ENCODE measurements at places on chromosomes 3 and 15. TPM values are rescaled to one million over a fixed set of nuclear protein-coding genes. Genes with fewer than 3 reads are reported as not detected.

SMCO1 gene
- total RNA-seq: not detected

CPNE4 gene
- total RNA-seq: 0.54 TPM

FGF12 gene
- not detected for total RNA-seq

HIGD1A gene
- 73.9 TPM for total RNA-seq

NR1I2 gene
- total RNA-seq: 0.90 TPM

DNA sequence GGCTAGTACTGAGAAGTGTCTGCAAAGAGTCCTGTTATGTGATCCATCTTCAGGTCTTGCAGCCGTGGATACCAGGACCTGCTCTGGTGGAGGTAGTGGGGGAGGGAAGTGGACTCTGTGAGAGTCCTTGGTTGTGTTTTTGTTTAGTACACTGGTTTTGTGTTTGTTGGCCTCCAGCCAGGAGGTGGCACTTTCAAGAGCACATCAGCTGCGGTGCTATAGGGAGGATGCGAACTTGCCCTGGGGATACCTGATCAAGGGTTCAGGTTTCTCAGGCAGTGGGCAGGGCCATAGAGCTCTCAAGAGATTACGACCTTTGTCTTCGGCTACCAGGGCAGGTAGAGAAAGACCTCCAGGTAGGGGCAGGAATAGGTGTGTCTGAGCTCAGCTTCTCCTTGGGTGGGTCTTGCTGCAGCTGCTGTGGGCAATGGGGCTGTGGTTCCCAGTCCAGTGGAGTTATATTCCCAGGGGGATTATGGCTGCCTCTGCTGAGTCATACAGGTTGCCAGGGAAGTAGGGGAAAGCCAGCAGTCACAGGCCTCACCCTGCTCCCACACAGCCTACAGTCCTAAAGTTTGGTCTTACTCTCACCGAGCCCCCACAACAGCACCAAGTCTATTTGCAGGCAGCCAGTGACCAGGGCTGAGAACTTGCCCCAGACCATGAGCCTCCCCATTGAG, 132.8 kb upstream of the NPHP3 start:
- DNase-seq: no peak

CNTN4 gene
- 0.26 TPM for total RNA-seq

DNA sequence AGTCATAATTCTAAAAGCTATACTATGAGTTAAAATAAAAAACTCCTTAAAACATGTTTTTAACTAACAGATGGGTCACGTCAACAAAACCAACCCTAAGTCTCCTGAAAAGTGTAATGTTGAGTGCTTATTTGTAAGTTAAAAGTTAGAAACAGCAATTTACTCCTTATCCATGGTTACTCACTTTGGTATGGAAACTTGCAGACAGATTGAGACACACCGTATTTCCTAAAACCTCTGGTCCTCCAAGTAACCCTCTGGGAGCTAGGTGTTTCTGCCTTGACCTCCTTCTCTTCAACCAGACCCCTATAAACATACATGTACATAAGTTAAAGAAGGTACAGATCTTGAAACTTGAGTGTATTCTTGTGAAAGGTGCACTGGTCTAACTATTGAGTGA, 3.1 kb downstream of the COL8A1 start:
- DNase-seq: no peak

DNA sequence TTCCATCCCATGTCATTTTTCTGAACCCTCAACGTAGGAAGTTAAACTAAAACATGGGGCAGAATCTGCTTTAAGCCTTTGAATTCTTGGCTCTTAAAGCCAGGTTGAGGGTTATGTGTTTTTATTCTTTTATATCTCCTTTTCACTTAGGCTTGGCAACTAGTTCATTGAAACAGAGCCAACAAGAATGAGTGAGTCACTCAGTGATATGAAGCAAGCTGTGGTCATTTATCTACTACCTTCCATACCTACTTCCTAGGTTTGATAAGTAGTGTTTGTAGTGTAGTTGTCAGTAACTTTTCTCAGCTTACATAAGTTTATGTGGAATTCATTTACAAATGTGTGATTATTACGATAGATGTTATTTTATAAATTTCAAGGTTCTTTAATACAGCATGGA, 67.4 kb downstream of the SNRPN start:
- no peak for DNase-seq

CLRN1 gene
- not detected for total RNA-seq

DNA sequence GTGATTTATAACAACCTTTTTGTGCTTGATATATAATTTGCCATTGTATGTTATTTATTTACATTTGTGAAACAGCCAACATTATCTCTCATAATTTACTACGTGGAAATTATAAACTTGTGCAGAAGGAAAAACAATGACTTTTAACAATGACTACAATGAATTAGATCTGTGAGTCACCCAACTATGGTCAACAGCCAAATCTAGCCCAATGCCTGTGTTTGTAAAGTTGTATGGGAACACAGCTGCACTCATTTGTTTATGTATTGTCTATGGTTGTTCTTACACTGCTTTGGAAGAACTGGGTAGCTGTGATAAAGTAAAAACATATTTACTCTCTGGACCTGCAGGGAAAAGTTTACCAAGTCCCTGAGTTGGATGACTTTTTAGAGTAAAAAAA, 110.4 kb downstream of the OTOL1 start:
- no peak for DNase-seq

DNA sequence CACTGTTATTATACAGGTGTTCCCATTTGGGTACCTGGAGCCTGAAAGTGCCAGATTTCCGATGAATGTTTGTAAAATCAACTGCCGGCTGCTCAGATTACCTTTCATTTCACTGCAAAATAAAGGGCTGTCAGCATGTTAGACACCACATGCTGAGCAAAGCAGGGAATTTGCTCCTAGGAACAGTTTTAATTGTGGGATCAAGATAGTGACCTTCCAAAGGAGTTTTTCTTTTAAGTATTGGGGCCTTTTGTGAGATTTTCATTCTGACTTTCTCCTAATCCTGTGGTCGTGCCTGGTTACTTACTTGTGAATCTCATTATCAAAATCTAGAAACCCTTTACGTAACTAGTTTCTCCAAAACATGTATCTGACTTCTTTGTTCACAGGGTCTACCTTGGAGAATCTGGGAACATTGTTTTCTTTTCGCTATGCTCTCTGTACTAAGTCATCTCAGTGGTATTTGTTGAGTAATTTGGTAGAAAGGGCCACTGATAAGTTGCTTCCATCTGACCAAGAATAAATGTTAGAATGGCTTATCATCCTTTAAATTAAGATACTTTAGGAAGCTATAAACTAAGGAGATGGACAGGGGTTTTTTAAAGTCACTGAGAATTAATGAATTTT, 40.8 kb upstream of the LRTM1 start:
- no peak for DNase-seq

CKMT1B gene
- total RNA-seq: 0.13 TPM

DNA sequence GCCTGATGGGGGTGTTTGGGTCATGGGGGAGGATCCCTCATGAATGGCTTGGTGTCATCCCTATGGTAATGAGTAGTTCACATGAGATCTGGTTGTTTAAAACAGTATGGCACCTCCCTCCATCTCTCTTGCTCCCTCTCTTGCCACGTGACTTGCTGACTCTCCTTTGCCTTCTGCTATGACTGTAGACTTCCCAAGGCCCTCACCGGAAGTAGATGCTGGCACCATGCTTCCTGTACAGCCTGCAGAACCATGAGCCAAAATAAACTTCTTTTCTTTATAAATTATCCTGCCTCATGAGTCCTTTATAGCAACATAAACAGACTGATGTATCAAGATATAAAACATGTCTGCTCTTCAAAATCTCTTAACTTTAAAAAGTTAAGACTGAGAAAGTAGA, 96.1 kb downstream of the TFDP2 start:
- no peak for DNase-seq

GRCh38 chr3:13135811-13136321, 62.6 kb upstream of the IQSEC1 start:
- no peak for DNase-seq

DNA sequence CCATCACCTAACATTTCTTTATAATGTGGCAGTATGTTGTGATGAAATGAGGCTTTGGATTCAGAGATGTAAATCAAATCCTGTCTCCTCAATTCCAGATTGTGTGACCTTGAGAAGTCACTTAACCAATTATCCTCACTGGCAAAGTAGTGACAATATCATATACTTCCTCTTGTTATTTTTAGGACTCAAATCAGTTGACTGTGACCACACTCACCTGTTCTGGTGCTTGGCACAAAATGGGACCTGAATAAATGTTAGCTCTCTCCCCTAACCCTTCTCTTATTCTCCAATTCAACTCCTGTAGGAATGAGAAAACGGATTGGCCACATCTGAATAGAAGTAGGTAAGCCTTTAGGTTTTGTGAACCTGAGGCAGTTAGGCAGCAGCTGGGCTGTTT, 42.1 kb downstream of the IQCH start:
- no peak for DNase-seq

DNA sequence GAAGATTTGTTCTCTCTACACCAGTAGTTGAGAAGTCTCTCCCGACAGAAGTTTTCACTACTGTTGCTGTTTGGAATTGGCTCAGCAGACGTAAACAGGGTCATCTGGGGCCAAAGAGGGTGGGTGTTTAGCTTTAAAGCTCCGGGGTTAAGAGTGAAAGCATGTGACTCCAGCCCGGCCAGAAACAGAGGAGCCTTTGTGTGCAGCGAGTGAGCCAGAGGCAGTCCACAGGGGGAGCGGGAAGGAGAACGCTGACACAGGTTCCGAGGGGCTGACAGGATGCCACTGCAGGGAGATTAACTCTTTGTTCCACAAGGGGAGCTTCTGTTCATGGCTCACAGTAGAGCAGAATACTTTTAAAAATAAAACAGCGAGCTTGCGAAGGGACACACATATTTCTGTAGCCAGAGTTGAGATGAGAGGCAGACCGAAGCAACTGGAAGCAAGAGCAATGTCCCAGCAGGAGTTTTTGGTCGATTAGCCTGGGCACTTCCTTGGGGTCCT, 26.9 kb downstream of the BMF start:
- DNase-seq: no peak

GRCh38 chr3:168102735-168103410, 7.1 kb upstream of the GOLIM4 start:
- no peak for DNase-seq

- no peak for DNase-seq
Observed at GRCh38 chr15:77398927-77399326, 21.0 kb downstream of the PEAK1 start.

FAM174B gene
- 10.7 TPM for total RNA-seq

LRRC2 gene
- total RNA-seq: not detected

GRCh38 chr3:155178810-155179436, 98.8 kb downstream of the MME start:
- no peak for DNase-seq

DNA sequence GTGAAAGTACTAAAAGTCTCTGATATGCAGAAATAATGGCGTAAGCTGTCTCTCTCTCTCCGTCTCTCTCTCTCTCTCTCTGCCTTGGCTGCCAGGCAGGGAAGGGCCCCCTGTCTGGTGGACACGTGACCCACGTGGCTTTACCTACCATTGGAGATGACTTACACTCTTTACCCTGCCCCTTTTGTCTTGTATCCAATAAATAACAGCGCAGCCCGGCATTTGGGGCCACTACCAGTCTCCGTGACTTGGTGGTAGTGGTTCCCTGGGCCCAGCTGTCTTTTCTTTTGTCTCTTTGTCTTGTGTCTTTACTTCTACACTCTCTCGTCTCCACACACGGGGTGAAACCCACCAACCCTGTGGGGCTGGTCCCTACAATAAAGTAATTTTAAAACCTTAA, 12.2 kb upstream of the TMEM40 start:
- DNase-seq: no peak

DNA sequence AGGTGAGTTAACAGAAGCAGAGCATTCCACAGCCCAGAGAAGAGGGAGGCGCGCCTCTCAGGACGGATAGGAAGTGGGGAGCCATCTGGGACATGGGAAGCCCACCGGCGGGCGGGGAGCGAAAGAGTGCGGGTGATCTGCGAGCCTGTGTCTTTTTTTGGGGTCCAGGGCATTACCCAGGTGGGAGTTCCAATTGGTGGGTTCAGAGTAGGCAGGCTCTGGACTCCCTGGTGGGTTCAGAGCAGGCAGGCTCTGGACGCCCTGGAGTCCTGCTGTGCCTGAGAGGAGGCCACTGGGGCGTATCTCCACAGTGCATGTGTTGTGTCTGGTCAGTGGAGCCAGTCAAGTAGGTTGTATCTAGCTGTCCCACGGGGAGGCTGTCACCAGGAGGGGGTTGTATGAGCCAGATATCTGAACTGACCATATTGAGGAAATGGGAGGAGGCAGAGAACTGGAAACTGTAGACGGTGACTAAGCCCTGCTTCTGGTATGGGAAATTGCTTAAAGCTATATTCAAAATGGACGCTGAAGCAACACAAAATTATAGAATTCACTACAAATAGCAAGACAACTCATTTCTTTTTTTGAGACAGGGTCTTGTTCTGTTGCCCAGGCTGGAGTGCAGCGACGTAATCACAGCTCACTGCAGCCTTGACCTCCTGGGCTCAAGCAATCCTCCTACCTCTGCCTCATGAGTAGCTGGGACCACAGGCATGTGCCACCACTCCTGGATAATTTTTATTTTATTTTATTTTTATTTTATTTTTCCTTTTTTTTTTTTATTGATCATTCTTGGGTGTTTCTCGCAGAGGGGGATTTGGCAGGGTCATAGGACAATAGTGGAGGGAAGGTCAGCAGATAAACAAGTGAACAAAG, 34.5 kb upstream of the CHST2 start:
- peak; percentile 71 for DNase-seq

- no peak for DNase-seq
Observed at GRCh38 chr15:65969865-65970816, 100.8 kb downstream of the RAB11A start.

- no peak for DNase-seq
Observed at GRCh38 chr3:74539876-74540275, 74.6 kb downstream of the CNTN3 start.

SI gene
- total RNA-seq: not detected

DNA sequence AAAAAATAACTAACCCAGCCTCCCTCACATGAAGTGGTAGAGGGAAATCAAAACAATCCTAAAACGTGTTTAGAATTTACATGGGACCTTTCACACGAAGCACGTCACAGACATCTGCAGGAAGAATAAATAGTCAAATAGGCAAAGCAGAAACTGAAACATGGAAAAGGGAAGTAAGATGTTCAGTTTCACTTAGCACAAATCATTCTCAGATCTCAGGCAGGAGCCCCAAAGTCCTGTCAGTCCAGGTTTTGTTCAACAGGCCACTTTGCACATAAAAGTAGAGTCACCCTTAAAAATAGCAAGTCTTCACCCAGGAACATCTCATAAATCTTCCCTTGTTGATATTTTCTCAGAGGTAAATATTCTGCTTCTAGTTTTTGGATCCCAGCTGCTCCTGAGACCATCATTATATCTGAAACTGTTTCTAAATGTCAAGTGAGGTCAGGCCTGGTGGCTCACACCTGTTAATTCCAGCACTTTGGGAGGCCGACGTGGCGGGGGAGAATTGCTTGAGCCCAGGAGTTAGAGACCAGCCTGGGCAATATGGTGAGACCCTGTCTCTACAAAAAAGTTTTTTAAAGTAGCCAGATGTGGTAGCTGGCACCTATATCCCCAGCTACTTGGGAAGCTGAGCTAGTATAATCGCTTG, 1.9 kb downstream of the RUBCN start:
- peak; percentile 90 for DNase-seq

TMOD2 gene
- total RNA-seq: 13.0 TPM
